ENCODE measurements at places on chromosomes 5 and 9.

GRCh38 chr9:136328622-136329041, 1.3 kb downstream of the GPSM1 start:
- DNase-seq = no peak

DNA sequence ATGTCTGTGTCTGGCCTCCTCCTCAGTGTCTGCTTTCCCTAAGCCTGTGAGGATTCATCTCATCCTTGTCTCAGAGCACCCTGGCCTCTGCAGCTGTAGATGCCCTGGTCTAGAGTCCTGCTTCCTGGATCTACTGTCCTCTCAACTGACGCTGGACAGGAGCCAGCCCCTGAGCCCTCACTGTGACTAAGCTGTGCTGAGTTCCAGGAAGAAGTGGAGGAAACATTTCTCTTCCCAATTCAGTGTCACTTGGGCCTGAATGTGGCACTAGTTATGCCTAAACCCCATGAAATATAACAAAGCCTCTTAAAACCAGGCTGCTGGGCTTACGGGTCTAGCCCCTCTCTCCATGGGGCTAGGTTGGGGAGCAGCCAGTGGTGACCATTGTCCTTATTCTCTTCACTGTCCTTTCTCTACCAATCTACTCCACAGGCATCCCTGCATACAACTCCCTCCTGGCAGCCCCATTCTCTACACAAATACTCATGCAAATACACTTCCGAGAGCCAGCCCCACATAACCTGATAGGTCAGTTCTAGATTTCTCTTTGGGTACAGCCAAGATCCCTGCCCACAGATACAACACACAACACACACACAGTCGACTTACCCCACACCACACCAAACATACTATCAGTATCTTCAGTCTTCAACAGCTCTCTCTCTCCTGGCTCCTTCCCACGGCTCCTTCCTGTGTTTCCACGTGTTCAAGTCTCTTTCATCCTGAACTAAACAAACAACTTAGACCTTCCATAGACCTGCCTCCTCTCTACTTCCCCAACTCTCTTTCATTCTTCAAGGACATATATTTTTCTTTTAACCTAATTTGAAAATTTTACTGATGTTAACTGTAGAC, 220.8 kb downstream of the SNX18 start:
- no peak for DNase-seq

GRCh38 chr5:175638305-175638704, 19.6 kb upstream of the HRH2 start:
- no peak for DNase-seq

- DNase-seq = no peak
Observed at GRCh38 chr5:135178476-135179155, 144.6 kb upstream of the PITX1 start.

DNA sequence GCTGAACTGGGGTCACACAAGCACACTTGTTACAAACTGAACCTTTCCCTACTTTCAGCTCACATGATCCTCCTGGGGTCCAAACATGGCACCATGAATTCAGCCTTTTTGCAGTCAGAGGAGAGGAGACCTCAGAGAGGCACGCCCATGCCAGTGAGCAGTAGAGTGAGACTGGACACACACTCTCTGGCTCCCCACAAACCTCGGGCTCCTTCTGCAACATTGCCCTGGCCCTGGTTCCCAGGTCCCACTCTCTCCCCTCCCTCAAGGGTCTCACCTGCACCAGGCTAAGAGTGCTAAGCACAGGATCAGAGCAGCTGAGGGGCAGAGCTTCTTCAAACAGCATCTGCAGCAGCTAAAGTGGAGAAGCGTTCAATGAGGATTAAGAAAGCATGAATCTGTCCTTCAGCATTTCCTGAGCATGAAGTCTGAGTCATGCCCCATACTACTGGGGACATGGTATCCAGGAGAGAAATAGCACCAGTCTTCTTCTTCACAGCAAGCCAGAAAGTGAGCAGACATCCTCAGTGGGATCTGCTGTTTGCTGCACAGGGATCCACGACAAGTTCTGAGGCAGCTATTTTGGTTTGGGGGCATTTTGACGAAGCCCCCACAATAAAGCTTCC, 27.2 kb downstream of the SLC35A4 start:
- no peak for DNase-seq

- DNase-seq = no peak
Observed at GRCh38 chr9:120152295-120152694, 427.7 kb downstream of the CDK5RAP2 start.

DNA sequence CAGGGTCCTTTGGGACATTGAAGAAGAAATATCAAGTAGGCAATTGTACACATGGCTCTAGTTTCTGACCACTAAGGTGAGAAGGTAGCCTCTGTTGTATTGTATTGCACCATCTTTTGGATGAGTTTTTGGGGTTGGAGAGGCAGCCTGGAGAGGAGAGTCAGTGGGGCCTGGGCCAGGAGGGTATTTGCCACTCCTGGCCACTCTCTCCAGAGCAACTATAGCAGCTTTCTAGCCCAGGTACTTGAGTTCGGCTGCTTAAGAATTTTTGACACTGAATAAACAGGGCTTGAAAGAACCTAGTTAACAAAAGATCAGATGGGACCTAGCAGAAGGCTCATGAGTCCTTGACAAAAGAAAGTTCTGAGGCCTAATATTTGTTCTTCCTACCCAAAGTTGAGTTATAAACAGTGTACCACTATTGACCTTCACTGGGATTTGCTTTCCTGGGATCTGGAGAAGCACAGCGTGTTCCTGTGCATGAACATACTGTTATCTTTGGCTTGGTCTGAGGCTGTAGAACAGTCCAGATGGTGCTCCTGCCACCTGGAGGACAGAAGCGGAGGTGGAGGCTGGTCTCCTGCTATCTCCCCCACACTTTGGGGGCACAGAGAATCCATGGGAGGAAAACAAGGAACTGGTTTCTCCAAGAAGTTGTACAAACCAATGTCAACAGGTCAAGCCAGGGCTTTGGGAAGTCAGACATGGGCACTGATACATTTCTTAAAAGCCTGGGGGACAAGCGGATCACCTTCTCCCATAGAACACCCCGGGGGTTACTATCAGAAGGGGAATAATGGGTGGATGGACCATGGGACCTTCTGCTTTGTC, 110.4 kb upstream of the LIFR start:
- no peak for DNase-seq

DNA sequence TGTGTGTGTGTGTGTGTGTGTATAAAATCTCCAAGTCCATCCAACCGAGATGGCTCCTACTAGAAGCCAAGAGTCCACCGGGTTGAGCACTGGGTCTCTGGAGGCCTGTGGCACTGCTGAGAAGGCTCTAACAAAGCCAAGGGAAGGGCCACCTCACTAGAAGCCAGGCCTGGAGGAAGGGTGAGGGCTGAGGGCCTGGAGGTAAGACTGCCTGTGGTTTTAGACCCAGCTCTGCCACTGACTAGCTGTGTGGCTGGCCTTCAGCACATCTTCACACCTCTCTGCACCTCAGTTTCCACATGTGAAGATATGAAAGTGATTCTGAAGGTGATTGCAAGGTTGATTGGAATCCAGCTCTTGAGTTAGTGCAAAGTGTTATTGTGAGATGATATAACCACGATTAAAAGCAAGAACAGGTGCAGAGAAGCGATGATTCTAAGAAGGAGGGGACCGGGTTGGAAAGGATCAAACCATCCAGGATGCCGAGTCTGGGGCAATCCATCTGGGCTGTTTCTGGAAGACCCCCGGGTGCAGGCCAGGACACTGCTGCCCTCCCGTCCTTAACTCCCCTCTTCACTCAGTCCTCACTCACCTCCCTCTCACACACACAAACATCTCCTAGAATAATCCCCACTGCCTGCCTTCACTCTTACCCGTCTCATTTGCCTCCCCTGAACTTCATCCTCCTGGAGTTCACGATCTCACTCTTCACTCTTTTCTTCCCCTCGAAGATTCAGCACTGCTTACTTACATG, 2.3 kb downstream of the IL4 start:
- DNase-seq = no peak

DNA sequence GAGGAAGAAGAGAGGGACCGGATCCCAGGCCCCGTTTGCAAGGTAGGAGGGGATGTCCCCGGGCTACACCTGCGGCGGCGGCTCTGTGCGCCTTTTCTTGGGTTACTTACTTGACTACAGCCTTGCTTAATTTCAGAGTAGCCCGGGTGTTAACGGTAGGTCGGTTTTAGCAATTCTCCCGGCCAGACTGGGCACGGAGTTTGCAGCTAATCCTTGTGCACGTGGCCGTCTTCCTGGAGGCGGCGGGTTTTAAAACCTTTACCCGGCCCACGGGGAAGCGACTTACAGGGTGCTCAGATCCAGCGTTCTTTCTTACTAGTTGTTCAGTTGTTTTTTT, 313 bp downstream of the BRIX1 start:
- DNase-seq = no peak

DNA sequence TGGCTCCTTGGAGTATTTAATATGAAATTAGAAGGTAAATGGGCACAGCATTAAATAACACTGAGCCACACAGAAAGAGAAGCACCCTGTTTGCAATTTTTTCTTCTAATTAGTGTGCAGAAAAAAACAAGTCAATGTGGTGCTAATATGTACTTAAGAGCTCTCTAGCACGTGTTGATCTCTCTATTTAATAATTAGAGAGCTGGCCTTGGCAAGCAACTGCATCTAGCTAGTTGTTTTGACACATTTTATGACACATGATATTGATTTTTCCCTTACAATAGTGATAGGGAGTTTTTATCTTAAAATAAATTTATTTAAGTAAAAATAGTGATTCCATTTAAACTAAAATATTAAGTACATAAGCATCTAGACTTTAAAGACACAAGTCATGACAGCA, 54.5 kb upstream of the NUDT12 start:
- DNase-seq = no peak

DNA sequence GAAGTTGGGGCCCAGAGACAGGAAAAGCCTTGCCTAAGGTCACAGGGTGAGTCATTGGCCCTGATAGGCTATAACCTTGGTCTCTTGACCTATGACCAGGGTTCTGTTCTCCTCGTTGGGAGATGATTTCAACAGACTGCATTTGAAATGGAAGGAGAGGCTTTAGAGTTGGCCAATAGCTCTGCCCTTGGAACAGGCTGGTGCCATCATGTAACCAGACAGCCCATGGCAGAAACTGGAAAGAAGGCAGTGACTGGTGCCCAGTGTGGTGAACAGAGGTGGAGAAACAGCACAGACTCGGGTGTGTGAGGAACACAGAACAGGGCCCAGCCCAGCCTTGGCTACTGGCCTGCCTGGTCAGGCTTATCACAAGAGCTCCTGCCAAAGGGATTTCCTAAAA, 109.8 kb upstream of the SLC25A48 start:
- no peak for DNase-seq

GRCh38 chr5:152542741-152543140, 137.7 kb upstream of the NMUR2 start:
- DNase-seq = no peak

- no peak for DNase-seq
Observed at GRCh38 chr9:8660383-8660782, 860.8 kb upstream of the DMAC1 start.

DNA sequence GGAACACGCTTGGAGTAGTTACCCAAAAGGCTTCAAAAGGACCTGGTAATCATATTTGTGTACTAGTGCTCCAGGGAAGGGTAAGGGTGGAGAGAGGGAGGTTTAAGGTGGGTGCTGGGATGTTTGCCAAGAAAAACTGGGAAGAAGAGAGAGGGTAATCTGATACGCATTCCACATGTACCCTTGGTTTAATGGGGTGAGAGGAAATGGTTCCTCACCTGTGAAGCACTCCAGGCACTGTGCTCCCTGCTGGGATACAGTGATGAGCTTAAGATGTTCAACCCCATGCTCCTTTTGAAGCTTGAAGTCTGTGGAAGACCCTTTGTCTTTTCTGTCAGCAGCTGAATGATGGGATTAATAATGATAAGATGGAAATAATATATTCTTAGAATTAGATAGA, 98.4 kb downstream of the COX7C start:
- DNase-seq = no peak

- no peak for DNase-seq
Observed at GRCh38 chr9:136010176-136010575, 49.0 kb upstream of the UBAC1 start.

GRCh38 chr5:55856516-55857246, 5.5 kb downstream of the IL31RA start:
- DNase-seq = no peak

DNA sequence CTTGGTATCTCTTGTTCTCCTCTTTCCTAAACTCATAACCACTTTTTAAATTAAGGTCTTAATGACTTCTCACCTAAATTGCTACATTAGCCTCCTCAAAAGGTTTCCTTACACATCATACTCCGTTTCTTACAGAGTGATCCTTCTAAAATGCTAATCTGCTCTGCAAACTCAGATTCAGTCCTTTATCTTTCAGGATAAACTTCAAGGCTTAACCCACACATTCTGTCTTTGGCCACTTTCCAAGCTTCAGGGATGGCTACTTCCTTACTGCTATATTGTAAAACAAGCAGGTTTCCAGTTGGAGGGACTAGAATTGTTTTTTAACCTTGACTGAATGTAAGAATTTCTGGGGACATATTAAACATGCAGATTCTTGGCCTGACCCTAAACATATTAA, 105.5 kb upstream of the CHD1 start:
- DNase-seq = no peak

- no peak for DNase-seq
Observed at GRCh38 chr5:177449140-177450061, 2.8 kb downstream of the PRR7 start.

- no peak for DNase-seq
Observed at GRCh38 chr9:119368681-119369581, at the start of gene BRINP1. Gene BRINP1, minus strand, starts transcription at chr9:119369435. Its CDS starts 56,080 bp downstream, at chr9:119313355.

GRCh38 chr9:87599901-87600610, 102.4 kb downstream of the DAPK1 start:
- DNase-seq = no peak

DNA sequence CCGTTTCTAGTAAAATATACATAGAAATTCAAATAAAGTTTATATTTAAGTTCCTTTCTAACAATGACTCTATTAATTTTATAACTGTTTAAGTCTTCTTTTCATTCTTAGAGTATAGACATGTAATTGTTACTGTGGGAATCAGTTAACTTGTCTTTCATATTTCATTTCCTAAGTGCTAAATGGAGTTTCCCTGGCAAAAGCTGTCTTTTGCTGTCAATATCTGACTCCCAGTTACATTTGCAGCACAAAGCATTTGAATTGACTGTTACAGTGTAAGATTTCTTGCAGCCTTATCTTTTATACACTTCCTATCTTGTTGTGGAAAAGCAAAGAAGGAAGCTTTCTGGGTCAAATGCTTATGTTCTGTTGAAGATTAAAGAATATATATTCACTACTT, 1026.3 kb downstream of the CDH9 start:
- DNase-seq = no peak

DNA sequence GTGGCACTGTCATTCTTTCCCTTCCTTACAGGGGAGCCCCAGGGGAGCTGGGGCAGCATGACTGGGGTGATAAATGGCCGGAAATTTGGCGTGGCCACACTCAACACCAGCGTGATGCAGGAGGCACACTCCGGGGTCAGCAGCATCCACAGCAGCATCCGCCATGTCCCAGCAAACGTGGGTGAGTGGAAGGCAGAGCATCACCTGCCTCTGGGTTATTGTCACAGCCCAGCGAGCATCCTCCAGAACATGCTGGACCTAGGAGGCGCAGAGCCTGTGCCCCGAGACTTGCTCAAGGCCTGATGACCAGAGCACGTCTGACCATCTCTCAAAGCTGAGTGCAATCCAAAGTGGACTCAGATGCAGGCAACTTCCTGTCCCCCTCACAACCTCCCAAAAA, 22.2 kb upstream of the ASS1 start:
- no peak for DNase-seq

GRCh38 chr5:109529987-109530386, 120.2 kb upstream of the PJA2 start:
- no peak for DNase-seq

- no peak for DNase-seq
Observed at GRCh38 chr5:80481019-80481893, 6.6 kb upstream of the FAM151B start.

- DNase-seq = no peak
Observed at GRCh38 chr9:2066312-2067273, 51.4 kb downstream of the SMARCA2 start.

GRCh38 chr5:132470010-132470392, 20.6 kb downstream of the IRF1 start:
- no peak for DNase-seq
